ENCODE measurements at places on chromosomes 2 and 18.

- DNase-seq: no peak
Observed at GRCh38 chr2:121722479-121722878, 14.2 kb downstream of the NIFK start.

DNA sequence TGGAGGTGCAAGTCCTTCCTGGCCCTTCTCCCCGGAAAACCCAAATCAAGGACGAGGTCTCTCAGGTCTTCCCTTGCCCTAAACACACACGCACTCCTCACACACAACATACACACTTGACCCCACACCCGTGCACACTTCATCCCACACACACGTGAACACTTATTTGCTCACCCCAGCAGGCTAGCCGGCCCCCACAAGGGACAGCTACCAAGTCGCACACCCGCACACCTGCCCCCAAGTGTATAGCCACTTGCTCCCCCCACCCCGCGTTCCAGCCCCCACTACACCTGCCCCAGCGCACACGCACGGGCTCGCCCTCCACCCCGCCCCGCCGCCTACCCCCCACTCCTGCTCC, 359 bp downstream of the TGFBRAP1 start:
- DNase-seq: no peak

- no peak for DNase-seq
Observed at GRCh38 chr2:146898083-146898482, 946.7 kb upstream of the ACVR2A start.

DNA sequence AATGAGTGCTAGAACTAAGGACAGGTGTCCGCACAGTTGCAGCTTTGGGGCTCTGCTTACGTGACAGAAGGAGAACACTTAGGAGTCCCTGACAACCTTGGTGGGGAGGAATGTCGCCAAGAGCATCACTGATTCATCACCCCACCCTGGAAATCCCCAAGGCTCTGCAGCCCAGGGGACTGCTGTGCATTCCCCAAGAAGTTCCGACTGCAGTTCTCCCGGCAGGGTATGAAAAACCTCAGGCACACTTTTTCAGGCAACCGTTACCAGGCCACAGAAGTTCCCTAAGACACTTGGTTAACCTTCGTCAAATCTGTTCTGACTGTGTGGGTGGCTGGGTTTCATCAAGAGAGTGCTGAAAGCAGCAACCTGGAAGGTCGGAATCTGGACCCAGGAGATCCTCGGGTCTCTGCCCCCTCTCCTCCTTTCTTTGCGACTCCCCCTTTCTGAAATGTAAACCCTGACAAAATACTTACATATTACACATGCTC, 192.1 kb upstream of the CXCR4 start:
- no peak for DNase-seq

DNA sequence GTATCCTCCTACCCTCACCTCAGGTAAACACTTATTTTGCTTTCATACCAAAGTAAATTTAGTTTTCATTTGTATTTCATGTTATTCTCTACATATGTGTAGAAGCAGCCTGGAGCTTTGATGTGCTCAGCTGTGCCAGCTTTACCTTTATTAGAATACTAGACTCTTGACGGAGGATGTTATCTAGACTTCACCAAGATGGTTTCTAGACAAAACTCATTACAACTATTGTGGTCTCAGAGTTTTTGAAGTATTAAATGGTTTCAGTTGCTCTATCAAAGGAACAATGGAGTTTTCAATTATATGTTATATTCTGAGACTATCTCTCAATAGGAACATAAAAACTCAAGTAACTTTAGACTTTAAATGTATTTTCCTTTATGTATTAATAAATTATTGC, 5.0 kb upstream of the IL18RAP start:
- DNase-seq: no peak

GRCh38 chr2:37156071-37156856, 516 bp downstream of the EIF2AK2 start:
- no peak for DNase-seq

- peak; percentile 2 for DNase-seq
Observed at GRCh38 chr2:109020217-109020637, 31.2 kb upstream of the EDAR start.

DNA sequence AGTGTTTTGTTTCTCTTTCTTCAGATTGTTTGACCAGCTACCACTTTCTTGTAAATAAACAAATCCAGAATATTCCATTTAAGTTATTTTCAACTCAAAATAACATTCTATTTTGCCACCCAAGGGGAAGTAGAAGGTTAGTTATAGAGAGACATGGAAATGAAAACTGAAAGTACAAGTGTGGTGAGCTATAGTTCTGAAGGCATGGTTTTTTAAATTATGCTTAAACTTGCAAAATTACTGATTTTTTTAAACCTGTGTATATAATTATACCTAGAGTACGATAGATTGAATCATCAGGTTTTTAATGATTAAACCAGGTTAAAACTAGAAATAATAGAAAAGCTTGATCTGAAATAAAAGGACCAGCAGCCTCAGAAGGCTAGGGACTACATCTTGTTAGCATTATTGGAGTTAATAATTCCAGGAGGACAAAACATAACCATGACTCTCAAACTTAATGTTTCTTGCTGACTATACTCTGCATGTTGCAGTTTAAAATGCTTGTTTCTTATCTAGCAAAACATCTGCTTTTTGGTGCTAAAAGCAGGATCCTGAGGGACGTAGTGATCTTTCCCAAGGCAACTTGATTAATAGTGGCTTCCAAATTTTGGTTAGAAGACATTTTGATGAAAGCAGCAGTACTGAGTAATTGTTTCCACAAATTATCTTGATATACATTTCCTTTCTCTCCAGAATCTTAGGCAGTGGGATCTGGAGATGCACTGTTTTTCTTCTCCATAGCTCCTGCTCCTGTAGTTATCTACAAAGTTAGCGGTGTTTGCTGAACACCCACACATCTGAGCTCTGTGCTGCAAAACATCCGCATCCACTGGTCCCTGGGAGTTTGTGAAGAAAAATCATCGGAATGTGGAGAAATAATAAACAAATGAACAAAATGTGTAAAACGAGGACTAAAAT, 327.2 kb upstream of the PKDCC start:
- no peak for DNase-seq

DNA sequence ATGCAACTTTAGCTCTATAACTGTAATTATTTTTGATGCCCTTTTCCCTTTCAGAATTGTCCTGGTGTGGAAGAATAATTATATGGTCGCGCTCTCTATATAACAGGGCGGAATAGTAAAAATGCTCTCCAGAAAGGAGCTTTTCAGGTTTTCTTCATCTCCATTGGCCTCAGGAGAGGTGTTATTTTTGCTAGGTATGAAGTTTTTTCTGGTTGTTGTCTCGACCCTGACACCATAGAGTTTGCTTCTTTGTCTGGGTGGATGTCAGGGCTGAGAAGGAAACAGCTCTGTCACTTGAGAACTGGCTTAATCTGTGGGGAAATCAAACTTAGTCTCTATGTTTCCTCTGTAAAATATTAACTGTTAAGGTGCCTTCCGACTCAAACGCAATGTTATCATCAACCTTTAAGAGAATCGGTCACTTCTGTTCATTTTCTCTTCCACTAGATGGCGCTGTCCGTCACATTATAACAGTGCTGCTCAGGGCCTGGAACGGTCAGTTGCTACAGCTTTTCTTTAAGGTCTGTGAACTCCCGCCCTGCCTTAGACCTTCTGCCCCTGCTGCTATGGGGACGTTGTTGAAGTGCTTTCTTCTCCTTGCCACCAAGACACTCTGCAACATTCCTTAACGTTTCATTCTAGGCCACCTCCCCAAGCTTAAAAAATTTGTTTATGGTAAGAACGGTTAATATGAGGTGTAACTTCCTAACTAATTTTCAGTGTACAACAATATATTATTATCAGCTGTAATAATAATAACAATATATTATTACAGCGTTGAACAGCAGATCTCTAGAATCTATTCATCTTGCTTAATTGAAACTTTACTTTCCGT, 23.8 kb upstream of the SERPINB12 start:
- DNase-seq: peak; percentile 42

- no peak for DNase-seq
Observed at GRCh38 chr2:126719191-126719832, 63.4 kb downstream of the GYPC start.

DNA sequence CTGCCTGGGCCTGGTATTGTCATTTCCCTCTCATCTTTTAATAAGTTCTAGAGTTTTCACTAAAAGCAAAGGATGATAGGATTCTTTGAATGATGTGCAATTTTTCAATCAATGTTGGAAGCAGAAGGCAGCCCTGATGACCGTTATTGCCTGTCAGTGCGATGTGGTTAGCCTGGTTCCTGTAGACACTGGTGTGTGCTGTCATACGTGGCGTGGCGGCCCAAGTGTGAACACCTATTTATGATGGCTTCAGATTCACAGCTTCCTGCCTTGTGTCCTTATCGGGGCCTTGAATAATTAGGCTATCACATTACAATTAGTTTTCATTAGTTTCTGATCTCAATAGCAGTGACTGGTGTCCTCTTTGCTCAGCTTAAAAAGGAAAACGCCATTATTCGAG, 218.5 kb downstream of the TPGS2 start:
- no peak for DNase-seq

GRCh38 chr2:169523681-169524080, 14.2 kb downstream of the KLHL41 start:
- no peak for DNase-seq

GRCh38 chr2:60353406-60353800, 200.1 kb downstream of the BCL11A start:
- DNase-seq: no peak

DNA sequence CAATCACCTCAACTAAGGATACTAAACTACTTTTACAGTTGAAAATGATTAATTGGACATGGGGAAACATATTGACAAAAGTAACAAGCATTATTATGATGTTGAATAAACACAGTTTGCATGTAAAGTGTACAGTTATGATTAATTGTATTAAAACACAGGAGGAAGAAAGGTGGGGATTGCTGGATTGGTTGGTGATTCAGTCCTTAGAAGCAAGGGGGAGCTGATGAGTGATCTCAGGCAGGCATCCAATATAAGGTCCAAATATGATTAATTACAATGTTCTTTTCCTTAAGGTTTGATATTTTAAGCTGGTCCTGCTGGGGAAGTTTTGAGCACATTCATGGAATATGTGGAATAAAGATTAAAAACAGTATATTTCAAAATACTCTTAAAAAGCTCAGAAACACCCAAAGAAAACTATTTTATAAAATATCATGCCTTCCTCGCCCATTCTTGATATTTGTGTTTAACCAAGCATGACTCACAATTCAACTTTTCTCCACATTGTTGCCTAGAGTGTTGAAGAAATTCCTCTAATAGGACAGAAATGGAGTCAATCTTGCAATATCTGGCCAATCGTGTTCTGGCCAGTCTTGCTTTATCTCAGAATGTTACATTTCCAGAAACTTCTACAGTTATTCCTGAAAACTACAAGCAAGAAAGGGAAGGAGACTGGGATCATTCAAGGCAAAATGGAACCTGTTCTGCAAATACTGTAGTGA, 268.2 kb downstream of the RPIA start:
- DNase-seq: no peak

DNA sequence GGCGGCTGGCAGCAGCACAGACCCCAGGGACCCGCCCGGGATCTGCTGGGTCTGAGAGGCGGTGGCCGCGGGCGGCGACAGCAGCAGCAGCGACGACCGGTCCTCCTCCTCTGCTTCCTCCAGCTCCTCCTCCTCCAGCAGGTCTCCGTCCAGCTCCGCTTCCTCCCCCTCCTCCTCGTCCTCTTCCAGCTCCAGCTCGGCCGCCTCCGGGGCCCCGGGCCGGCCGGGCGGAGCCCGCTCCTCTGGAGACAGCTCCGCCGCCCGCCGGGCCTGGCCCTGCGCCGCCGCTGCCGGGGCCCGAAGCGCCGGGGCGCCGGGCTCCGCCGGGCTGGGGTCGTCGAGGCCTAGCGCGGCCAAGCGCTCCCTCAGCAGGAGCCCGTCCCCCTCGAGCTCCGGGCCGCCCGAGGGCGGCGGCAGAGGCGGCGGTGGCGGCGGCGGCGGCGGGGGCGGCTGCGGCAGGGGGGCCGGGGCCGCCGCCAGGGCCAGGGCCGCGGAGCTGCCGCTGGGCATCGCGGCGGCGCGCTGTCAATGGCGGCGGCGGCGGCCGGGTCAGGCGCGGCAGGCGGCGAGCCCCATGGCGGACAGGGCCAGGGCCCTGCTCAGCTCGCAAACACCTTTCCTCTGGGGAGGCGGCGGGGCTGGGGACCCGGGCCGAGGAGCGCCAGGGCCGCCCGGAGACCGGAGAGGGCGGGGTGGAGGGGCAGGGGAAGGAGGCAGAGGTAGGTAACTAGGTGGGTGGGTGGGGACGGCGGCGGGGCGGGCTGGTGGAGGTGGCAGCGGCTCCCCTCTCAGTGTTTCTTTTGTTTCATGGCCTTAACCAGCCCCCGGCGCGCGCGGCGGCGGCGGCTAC, 445 bp downstream of the MEX3C start:
- no peak for DNase-seq

- DNase-seq: no peak
Observed at GRCh38 chr2:177759443-177759842, 313.1 kb downstream of the PDE11A start.

- DNase-seq: no peak
Observed at GRCh38 chr2:81234711-81235110, 930.2 kb upstream of the LRRTM1 start.

DNA sequence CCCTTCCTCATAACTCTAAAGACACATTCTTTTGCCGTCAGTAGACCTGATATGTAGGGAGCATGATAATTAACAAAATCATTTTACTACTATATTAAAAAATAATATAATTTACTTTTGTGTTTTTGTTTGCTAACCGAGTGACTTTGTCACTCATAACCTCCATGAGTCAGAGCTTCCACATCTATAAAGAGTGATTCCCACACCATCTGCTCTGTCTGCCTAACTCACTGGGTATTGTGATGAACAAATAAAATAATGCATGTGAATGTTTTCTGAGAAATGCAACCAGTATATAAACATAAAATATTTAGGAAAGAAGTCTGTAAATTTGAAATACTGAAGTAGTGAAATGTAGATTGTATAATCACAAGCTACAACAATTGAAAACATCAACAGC, 123.4 kb upstream of the DSEL start:
- no peak for DNase-seq

DNA sequence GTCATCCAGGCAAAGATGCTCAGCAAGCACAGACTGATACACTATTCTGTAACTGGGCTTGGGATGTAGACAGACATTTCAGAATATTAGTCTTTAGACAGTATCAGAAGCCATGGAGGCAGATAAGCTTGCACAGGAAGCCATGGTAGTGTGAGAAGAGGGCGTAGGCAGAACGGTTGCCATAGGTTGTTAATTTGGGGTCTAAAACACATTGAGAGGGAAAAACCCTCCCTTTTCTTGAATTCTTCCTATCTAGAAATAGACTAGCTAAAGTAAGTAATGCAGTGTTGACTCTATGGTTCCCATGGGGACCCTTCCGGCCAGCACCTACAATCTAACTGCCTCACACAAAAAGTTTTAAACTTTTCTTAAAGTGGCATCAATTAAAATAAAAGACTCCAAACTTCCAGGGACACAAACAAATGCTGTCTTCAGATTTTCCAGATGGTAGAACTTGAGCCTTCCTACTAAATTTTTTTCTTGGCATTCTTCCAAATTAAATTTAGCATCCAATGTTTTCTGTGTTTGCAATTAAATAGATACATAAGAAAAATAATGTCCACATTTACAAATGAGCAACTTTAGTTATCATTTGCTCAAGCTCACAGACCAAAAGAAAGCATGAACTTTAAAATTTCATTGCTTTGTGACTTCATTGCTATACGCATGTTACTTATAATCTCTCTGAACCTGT, 1.9 kb downstream of the PRKRA start:
- no peak for DNase-seq

Measured in AG09319 (cell line).